ENCODE measurements at places on chromosomes 13 and 19.

DNA sequence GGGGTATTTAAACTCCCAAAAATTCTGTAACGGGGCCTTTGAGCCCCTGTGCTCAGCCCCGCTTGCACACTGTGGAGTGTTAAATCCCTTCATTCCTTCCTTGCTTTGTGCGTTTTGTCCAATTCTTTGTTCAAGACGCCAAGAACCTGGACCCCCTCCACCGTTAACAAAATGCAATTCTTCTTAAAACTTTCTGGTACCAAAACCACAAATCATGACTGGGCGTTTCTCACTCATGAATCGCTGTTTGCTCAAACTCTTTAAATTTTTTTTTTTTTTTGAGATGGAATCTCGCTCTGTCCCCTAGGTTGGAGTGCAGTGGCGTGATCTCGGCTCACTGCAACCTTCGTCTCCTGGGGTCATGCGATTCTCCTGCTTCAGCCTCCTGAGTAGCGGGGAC, 881 bp downstream of the ZNF20 start:
- DNase-seq: no peak

DNA sequence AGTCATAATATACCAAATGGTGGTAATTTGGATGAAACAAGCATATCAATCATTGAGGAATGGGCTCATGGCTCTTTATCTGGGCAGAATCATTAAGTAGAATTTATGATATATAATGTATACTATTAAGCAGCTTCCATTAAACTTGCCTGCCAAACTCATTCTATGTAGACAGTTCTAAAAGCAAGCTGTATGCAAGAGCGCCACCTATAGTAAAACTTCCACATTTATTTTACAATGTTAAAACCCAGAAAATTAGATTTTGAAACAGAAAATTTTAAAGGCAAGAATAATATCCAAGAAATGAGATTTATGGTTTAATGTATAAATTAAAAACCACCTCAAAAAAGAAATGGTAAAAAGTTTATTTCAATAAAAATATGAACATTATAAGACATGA, 161.5 kb downstream of the MZT1 start:
- DNase-seq: peak; percentile 31

DNA sequence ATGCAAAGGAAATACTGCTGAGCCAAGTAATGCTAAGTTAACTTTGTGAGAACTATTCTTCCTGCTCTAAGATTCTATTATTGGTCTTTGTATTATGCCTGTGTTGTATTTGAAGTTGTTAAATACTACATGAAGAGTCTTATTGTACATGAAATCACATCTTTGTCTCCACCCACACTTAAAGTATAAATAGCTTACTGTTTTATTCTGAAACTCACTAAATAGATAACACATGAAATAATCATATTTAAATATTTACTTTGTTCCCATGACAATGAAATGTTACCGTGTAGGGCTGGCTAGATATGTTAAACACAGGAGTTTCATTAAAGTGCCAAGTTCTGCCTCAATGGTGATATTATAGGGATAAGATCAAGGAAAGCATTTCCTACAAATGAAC, 562.1 kb upstream of the ATXN8OS start:
- no peak for DNase-seq

- no peak for DNase-seq
These were observed 9.1 kb downstream of the ZMYM2 start for GRCh38 chr13:19967621-19968020.

DNA sequence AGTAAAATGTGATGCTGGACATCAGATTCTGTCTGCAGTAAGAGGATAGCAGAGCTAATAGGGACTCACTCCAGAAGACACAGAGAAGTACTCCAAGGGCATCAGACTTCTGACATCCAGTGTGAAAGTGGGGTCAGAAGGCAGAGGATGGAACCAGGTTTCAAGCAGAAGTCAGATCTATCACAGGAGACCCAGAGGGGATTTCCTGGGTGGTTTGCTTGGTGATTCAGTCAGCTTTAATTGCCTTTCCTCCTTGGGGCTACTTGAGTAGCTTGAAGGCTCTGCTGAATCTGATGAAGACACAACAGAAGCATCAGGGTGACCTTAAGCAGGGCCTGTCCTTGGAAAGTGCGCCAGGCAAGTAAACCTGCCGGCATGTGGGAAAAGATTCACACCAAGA, 300.6 kb downstream of the COG6 start:
- DNase-seq: no peak

DNA sequence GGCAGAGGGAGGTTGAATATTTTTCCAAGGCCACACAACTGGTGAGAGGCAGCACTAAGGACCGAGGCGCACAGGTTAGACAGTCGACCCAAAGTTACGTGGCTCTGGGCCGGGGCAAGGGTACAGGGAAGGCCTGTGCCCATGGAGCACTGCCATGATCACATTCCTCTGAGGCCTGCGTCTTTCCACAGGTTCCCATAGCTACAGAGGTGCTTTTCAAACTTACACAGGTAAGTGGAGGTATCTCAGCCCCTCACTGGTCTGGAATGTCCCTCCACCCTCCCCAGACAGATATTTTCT, 814 bp downstream of the ZNF211 start:
- DNase-seq: no peak

DNA sequence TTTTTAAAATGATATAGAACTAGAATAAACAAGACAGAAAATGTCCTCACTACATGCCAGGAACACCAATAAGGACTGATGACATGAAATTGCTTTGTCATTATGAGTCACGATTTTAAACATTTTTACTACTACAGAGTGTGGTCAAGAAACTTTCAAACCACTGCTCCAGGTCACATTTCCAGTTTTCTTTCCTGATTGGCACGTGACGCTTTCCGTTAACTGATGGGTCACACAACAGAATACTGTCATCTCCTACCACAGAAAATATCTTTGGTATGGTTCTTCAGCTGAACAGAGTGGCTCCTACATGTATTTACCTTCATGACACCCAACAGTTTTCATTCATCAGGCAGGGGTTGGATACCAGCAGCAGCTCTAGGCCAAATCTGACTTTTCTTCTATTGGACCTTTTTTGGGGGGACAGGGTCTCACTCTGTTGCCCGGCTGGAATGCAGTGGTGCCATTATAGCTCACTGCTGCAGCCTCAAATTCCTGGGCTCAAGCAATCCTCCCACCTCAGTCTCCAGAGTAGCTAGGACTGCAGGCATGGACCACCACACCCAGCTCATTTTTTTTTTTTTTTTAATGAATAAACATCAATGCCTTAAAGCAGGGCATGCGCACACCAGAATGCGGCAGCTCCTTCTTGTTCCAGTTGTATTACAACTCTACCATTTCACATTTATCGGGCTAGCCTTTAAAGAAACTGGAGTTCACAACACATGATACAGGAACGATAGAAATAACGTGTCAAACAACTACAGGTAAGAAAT, 147.4 kb downstream of the RNF17 start:
- DNase-seq: no peak

- DNase-seq: peak; percentile 41
These were observed 13.2 kb upstream of the AKAP11 start for GRCh38 chr13:42258747-42259146.

- peak; percentile 79 for DNase-seq
These were observed 1.7 kb downstream of the ELL start for GRCh38 chr19:18519962-18520847.

GRCh38 chr13:98511435-98511834, 65.5 kb downstream of the STK24 start:
- no peak for DNase-seq

DNA sequence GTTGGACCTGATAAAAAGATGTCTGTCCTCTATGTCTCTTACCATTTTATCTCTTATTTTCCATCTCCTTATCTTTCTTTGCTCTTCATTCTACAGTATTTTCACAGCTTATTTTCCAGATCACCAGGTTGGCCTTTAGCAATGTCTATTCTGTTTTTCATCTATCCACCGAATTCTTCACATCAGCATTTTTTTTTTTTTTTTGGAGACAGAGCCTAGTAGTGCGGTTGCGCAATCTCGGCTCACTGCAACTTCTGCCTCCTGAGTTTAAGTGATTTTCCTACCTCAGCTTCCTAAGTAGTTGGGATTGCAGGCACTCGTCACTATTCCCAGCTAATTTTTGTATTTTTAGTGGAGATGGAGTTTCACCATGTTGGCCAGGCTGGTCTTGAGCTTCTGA, 49.0 kb downstream of the DNAJC15 start:
- no peak for DNase-seq

DNA sequence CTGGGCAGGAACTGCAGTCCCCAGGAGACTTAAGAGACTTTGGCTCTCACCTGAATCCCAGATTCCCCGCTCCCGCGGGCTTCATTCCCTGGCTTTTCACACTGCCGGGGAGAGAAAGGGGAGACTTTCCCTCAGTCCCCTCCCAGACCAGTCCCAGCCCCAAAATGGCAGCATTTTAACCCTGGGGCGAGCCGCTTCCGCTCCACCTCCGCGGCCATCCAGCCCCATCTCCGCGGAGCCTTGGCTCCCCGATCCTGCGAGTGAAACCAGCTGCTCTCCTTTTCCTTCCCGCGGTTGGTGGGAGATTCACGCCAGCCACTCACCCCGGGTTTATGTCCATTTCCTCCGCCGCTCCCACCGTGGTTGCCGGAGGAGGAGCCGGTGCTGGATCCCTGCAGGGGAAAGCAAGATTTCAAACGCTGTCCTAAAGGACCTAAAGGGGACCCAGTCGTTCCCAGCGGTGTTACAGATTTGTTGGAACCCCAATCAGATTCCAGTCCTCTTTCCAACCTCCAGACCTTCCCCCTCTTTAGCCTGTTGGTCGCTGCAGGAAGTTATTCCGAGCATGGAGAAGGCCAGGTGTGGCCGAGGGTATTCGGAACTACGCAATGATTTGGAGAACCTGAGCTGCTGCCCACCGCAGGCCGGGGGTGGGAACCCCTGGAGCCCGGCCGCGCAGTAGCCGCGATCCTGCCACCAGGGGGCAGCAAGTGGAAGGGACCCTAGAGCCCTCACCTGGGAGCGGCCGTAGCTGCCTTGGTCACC, 3.4 kb downstream of the DMKN start:
- peak; percentile 90 for DNase-seq

DNA sequence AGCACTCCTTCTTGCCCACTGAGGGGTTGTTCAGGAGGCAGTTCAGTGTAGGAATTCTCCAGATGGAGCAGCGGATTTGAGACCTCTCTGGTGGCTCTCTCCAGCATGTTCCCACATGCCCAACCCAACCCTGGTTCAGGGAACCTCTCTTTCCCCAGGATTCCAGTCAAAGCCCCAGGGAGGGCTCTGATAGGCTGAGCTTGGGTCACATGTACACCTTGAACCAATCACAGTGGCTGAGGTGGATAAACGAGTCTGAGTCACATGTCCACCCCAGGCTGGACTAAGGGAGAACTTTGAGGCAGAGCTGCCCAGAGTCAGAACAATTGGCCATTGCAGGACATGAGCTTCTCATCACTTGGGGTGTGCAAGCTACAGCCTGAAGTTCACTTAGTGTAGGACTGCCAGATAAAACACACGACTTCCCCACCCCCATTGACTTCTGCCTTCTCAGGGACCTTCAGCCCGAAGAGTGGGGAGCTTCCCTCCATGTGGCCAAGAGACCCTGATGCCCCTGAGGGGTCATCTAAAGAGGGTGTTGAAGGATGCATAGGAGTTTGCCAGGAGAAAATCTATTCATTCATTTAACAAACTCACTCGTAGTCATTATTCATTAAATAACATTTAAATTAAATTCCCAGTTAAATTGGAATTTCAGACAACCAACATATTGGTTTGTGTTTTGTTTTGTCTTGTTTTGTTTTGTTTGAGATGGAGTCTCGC, 4.0 kb upstream of the MAST3 start:
- no peak for DNase-seq

DNA sequence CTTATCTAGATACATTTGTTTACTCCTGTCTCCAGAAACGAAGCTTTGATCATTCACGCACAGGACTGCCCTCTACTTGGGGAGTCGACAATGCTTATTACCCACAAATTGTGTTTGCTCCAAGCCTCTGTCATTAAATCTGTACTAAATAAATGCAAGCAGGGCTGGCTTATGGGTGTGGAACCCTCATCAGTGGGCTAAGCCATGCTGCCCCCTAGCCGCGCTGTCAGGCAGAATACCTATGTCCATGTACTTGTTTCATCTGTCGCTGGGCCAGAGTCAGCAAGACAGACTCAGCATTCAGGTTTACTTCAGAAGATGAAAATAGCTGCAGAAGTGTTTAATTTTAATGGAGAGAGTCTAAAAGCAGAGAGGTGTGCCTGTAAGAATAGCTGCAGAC, 110.0 kb upstream of the PRR20A start:
- no peak for DNase-seq

GRCh38 chr19:16335226-16335625, 10.6 kb downstream of the KLF2 start:
- peak; percentile 26 for DNase-seq

- DNase-seq: no peak
These were observed 8.3 kb upstream of the KLF16 start for GRCh38 chr19:1871630-1872029.

GRCh38 chr19:17406046-17406886, 836 bp upstream of the BST2 start:
- DNase-seq: no peak

DNA sequence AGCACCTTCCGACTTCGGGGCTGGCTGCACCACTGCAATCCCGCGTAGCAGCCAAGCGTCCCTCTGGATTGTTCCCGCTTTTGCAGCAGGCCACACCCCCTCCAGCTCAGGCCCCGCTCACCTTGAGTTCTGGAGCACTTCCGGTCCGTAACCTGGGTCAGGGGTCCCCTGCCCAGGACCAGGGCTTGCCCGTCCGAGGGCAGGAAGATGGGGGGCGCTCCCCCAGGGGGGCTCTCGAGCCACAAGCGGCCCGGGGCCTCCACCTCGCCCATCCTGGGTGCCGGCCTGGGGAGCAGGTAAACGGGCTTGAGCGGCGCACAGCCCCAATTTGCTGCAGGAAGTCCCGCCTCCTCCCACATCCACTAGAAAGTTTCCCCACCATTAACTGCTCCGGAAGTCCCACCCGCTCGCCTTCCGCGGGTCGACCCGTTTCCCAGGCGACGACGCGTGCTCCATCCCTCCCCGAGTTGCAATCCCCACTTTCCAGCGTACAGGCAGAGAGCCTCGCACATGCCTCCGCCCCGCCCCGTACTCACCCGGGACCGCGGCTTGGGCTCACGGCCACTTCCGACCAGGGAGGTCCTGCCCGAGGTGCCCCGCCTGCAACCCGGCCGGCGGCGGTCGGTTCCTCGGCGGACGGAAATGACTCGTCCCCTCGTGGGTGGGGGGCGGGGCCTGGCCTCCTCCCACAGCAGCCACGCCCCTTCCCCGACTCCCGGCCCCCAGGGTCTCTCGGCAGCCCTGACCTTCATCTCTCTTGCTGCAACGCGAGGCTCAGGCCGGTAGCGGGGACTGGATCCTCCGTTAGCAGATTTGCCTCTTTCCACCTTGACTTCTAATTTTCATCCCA, at the start of gene PNKP:
Gene PNKP (minus strand): TSS at position 644 of the 850 bp plus-strand sequence. CDS start 372 bp downstream, at position 272.
- DNase-seq: peak; percentile 89

DNA sequence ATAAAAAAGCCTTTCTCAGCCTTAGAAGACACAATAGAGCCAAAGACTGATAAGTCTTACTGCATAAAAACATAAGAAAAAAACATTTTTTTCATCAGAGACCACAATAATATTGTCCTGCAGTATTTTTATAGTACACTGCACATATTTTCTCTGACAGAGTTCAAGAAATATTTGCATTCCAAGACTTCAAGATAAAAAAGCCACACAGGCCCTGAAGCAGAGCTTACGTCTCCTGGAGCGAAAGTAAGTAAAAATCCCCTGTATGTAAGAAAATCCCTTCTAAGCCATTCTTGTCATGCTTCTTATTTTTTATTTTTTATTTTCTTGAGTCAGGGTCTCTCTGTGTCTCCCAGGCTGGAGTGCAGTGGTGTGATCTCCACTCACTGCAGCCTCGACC, 755.9 kb downstream of the LIG4 start:
- DNase-seq: no peak

- no peak for DNase-seq
These were observed 58.8 kb downstream of the ZMYM2 start for GRCh38 chr13:20017365-20017711.

- no peak for DNase-seq
These were observed 368.3 kb downstream of the LMO7 start for GRCh38 chr13:76004416-76004815.

GRCh38 chr13:20360041-20360491, 127.9 kb upstream of the GJB6 start:
- no peak for DNase-seq
